ENCODE measurements at places on chromosomes 7 and 10.

DNA sequence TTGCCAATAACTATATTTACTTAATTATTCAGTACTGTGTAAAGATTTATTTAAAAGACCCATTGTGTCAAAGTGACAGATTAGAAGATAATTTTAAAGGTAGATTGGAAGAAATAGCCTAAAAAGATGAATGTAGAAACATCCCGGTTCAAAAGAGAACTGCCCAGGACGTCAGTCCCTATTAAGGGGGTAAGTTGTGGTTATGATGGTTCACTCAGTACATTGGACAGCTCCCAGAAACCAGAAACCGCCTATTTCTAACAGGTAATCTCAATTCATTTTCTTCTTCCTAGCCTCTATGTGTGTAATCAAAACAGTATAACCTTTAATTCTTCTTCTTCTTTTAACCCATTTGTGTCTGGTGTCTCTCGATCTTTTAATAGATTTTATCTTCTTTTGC is 1.5 kb upstream of the FERD3L start:
- no peak for DNase-seq

GRCh38 chr10:71447676-71448075 is 51.0 kb downstream of the CDH23 start:
- DNase-seq: no peak

DNA sequence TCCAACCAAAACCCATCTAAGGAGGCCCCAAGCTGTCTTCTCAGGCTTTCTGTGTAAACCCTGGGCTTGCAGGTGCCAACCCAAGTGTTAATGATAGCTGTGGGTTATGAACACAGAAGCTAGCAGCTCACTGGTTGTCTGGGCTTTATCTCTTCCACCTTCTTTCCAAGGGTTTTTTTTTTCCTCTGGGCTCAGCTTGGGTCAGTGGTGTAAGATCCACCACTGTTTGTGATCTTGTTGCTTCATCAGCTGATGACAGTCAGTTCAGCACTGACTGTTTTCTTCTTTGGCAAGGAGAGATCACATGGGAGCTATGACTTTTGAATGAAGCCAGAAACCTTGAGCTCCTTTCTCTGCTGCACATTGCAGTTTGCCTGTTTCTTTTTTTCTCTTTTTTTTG is 4.6 kb downstream of the GTPBP4 start:
- DNase-seq: no peak

DNA sequence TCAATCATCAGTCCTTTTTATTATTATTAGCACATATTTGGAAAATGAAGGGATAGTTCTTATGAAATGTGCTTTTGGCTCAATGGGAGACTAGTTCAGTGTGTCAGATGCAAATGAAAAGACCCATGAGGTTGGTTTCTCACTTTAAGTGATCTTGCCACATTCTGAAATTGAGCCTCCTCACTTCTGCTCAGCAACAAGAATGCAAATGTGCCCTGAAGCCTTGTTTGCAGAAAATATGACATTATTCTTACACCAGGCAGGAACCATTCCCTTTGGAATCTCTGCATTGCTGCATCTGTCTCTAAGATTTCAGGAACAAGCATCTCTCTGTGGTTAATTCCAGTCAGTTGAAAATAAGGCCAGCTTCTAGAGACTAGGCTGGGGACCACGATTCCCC is 186.1 kb upstream of the PLPP4 start:
- DNase-seq: no peak

DNA sequence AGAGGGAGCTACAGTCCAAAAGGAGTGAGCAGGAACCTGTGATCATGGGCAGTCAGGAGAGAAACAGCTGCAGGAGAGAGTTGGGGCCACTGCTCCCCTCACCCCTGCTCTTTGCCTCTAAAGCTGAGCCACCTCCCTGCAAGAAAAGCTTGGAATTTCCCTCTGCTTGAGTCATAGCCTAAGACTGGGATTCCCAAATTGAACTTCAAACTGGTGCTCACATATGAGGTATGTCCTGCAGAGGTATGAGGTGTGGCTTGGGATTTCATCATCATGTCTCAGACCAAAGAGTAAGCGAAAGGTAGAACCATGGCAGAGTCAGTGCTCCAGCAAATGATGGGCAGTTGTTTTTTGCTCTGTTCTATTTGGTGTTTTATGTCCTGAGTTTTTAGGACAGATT is 237.1 kb upstream of the NRP1 start:
- no peak for DNase-seq

DNA sequence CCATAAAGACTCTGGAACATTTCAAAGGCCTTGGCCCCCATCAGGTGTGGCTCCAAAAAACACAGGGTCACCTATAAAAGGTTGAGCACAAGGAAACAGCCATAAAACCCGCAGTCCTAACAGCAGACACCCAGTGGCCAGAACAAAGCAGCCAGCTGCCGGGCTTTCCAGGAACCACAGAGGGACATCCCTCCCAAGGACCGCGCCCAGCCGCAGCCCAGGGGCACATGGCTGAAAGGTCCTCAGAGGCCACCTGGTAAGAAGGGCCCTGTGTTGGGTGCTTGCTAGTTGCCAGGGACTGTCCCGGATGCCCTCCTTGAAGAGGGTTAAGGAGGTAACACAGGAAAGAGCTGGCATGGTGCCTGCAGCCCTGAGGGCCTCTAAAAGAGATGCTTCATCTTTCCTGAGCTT is 32.7 kb downstream of the KCNMA1 start:
- DNase-seq: no peak

DNA sequence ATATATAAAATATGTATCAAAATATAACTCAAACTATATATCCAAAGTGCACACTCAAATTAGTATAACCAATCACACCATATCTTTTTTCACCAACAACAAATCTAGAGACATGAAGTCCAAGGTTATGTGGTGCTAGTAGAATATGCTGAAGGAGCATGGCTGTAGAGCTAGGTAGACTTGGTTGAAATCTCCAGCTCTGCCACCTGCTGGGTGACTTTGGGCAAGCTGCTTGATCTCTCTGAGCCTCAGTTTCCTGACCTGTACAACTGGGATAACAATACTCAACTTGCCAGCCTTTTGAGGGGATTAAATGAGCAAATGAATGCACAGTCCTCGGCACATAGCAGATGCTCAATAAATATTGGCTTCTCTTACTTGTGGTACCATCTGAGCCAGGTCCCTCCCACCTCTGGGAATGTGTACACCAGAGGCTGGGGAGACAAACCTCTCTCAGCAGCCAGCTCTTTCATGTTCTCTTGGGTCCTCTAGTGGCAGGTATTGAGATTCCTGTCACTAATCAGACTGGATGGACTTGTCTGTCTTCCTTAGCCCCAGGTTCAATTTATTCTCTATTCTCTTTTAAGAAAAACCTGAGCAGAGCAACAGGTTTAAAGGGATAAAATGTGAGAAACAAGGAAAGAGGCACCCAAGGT is 94.3 kb upstream of the PDE1C start:
- DNase-seq: no peak

DNA sequence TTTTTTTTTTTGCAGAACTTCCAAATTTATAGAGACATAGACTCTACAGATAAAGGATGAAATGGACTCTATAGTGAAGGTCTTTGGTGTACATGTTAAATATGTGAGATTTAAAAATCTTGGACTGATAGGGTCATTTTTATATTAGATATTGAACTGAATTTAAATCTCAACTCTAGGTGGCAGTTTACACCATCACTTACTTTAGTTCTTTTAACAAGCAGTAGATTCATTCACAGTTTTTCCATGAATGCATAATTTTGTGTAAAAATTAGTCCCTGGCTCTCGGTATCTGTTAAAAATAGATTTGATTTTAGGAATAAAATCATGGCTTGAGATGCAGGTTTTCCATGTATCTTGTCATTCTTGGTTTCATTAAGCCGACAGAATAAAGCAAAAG is 31.1 kb upstream of the SNX13 start:
- DNase-seq: no peak
